RPMI8226 (cell line): ENCODE measurements at places on chromosomes 7 and 10.

DNA sequence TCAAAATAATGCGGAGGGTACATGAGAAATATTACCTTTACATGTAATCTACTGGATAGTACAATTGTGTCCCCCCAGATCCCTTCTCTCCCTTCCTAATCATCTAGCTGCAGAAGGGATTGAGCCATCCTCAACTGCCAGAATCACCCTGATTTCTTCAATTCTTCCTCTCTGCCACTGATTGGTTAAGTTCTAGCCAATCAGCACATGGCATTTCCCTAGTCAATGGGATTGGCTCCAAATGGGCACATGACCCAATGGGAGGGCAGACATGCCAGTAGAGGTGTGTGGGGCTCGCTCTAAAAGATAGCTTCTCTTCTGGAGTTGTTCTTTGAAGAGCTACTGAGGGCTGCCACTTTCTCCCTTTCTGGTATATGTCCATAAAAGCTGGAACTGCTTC is 20.9 kb upstream of the UBE3C start:
- no peak for DNase-seq

DNA sequence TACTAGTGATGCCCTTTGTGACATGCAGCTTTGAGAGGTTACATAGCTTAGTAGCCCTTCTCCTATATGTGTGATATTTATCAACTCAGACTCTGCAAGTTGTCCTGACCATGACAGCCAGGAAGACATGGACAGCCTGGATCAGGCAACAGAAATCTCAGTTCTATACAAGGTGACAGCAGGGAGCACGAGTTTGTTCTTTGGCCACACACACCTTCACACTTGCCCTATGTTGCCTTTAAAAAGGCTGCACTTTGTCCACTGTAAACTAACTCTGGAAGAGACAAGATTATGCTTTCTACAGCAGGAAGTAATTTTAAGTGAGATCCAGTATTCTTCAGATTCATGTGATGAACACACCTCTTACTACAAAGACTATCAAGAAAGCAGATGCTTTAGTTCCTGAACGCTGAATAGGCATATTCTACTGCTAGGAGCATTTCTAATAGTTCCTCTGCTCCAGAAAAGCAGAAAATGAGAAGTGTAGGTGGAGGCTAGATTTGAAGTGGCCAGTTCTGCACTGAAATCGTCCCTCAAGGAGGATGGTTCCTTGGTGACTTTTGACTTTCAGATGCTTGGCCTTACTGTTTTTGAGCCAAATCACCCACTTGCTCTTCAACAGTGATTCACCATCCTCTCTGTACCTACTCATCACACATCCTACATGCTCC is 239.2 kb downstream of the COBL start:
- no peak for DNase-seq

GRCh38 chr10:99519690-99520039 is 13.1 kb upstream of the NKX2-3 start:
- no peak for DNase-seq

DNA sequence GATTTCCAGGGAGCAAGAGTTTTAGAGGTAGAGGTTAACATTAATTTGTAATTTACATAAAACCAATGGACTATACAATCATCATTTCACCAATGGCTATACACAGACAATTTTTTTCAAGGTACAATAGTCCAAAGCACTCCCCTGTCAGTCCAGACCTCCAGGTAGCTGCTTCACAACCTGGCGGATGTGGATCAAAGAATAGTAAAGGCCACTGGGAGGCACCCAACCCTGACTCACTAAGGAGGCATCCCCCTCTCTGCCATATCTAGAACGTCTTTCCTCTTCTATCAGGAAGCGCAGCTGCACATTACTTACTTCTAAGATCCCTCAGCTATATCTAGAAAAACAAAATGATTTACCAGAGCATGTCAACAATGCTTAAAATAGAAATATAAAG is 217.7 kb upstream of the AOAH start:
- DNase-seq = no peak

GRCh38 chr7:45203459-45203858 is 45.9 kb downstream of the RAMP3 start:
- DNase-seq = no peak

DNA sequence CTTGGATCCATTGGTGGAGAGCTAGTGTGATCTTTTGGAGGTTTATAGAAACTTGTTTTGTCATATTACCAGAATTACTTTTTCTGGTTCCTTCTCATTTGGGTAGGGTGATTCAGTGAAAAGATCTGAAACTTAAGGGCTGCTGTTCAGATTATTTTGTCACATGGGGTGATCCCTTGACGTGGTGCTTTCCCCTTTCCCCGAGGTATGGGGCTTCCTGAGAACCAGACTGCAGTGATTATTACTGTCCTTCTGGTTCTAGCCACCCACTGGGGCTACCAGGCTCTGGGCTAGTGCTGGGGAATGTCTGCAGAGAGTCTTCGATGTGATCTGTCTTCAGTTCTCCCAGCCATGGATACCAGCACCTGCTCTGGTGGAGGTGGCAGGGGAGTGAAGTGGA is 1030.0 kb downstream of the GRM8 start:
- DNase-seq = no peak

- DNase-seq = no peak
Measured at GRCh38 chr10:120605410-120605809, 148.4 kb downstream of the PLPP4 start.

DNA sequence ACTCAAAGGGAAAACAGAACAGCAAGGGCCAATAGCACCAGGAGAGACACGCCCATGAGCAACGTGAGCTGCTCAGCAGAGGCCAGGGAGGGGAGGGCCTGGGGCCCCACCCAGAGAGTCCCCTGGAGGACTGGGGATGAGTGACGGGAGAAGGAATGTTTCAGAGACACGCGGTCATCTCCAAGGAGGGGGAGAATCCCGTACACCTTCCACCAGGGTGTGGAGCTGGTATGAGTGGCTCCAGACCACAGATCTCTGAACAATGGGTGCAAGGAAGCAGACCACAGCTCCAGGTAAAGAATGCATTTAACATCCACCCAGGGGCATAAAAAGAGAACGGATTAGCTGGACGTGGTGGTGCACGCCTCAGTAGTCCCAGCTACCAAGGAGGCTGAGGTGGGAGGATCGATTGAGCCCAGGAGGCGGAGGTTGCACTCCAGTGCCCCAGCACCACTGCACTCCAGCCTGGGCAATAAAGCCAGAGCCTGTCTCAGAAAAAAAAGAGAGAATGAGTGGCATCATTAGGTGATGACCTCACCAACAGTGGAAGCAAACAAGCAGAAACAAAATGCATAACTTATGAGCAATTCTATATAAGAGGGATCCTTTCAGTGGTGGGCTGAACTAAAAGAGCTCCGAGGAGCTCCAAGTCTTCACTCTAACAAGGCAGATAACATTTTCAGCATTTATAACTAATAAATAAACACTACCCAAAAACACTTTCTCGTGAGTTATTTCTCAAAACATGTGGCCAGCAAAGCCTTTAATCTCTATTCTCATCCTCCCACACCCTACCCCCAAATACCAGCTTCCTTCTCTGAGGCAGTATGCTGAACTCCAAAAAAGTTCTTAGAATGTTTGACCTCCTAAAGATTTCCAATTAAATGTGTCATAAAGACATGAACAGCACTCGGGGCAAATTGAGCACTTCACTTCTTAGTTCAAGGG is 12.5 kb downstream of the PSAP start:
- no peak for DNase-seq

GRCh38 chr7:78690174-78690573 is 763.3 kb downstream of the MAGI2 start:
- no peak for DNase-seq

- DNase-seq = no peak
Measured at GRCh38 chr7:77316219-77316978, 99.8 kb downstream of the GSAP start.

- no peak for DNase-seq
Measured at GRCh38 chr10:82874671-82875070, 999.7 kb downstream of the NRG3 start.

GRCh38 chr7:121774563-121774962 is 98.4 kb upstream of the PTPRZ1 start:
- DNase-seq = no peak

DNA sequence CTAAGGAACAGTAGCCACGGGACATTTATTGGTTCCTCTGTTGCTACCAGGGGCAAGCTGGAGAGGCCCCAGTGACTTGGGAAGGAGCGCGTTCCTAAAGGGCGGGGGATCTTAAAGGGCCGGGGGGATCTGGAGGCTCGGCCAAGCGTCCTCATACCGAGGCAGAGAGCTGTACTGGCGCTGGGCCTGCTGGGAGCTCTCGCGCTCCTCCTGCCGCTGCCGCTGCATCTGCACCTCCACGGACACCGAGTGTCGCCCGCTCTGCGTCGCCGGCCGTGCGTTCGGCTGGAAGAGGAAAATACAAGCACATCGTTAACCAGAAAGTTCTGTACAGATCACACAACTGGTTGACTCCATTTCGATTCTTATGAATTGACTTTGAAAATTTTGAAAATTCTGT is 695.6 kb downstream of the PARD3 start:
- no peak for DNase-seq

DNA sequence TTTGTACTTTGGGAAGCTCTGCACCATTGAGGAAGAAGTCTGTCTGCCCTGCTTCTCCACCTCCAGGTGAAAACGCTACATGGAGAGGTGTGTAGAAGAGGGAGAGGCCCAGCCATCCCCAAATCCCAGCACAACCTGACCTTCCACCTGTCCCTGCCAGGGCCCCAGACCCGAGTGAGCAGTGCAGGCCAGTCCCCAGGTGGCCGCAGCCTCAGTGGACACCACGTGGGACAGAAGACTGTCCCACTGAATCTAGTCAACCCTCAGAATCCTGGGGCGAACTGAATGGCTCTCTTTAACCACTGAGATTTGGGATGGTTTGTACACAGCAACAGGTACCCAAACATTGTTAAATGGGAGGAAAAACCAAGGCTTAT is 29.9 kb upstream of the GALNTL5 start:
- no peak for DNase-seq

DNA sequence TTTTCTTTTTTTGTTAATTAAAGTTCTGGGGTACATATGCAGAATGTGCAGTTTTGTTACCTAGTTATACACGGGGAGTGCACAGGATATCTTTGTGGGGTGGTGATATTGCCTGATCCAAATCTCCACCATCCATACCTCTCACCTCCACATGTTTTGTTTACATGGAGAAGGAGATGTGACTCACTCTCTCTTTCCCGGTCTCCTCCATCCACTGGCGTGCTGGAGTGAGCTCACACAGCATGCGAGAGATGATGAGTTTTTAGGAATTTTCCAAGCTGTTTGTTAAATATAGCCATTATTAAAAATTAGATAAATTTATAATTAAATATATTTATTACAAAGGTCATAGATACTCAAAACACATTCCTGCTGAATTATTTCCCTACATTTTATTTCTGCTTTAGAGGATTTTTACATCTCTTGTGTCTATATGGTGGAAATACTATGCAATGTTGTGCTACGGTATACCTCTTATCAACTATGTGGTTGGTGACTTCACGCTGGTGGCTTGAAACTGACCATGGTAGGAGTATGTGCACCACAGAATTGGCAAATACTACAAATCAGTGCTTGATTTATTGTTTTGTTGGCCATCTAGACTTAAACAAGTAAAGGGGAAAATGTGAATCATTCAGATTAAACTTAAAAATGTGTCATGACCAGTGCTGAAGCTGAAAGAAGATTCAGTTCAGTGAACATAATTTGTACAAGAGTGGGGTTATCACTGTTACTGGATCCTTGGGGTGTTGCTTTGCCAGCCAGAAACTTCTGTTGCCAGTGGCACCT is 107.9 kb upstream of the FAM180A start:
- no peak for DNase-seq

- DNase-seq = no peak
Measured at GRCh38 chr7:145106001-145106400, 270.1 kb upstream of the TPK1 start.

GRCh38 chr10:4678951-4679671 is 146.9 kb upstream of the AKR1E2 start:
- DNase-seq = no peak
